ENCODE measurements at places on chromosomes 4 and X.

DNA sequence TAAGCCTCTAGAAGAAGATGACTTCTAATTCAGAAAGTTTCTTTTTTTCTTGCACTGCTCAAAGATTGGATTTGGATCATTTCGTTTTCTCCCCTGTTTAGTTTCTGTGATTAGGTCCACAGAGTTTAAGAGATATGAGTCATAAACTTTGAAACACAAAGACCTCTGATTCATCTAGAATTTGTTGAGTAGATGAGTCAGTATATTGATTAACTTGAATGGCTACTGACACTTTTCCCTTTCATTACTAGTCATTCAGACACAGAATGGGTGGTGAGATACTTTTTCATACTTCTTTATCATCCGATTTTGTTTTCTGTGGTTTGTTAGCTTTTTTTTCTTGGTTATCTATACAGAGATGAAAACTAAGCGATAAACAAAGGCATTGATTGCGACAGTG is 34.1 kb upstream of the AFF2 start:
- no peak for DNase-seq

DNA sequence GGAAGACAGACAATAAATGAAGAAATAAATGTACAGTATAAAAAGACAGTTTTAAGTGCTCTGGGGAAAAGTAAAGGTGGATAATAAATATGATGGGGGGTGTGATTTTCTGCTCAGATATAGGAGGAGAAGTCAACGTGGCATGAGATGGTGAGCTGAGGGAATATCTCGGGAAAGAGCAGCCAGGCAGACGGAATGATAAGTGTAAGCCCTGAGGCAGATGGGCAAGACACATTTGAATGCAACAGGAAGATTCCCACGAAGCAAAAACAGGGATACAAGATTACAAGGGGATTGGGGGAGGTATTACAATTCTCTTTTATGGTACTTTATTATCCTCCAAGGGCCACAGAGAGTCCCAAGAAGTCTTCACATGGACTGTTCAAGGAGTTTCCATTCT is 11.1 kb downstream of the ANXA3 start:
- DNase-seq: no peak

DNA sequence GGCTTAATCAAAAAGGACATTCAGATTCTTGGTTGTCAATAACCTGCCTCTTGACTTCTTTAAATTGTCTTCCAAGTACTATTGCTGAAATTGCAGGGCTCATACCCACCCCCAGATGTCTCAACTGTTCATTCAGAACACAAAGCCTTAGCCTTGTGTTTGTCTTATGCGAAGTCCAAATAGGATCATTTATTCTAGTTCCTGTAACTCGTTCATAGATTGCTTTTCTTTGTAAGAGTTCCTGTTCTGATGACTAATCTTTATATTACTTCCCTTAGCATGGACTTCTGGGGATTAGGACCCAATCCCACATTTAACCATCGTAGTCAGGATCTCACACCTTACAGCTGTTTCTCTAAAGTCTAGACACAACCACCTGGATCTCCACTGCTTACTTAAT is 226.0 kb downstream of the VEGFC start:
- DNase-seq: no peak

- DNase-seq: no peak
These were observed 1.2 kb upstream of the SLC7A11 start for GRCh38 chr4:138243369-138243768.

GRCh38 chr4:113157086-113157857 is 107.8 kb downstream of the ANK2 start:
- no peak for DNase-seq

DNA sequence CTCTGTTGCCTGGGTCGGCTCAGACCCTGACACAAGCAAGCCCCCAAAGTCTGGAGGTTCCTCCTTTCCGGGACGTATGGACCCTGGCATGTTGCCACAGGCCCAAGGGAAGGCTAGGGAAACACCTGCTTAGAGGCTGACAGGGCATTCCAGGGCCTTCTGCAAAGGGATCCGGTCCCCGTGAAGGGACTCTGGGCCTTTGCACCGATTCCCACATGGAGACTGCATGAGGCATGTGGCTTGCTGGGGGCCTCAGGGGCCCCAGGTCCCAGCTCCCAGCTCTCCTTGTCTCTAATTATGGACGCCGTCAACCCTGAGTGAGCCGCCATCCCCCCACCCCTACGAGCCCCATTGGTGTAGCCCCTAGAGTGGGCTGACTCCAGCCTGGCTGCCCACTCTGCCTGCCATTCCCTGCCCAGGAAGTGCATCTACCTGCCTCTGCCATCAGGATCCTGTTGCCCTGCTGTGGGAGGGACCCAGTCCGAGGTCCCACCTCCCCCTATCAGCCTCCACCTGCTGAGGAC is 4.2 kb upstream of the RGS12 start:
- DNase-seq: no peak

DNA sequence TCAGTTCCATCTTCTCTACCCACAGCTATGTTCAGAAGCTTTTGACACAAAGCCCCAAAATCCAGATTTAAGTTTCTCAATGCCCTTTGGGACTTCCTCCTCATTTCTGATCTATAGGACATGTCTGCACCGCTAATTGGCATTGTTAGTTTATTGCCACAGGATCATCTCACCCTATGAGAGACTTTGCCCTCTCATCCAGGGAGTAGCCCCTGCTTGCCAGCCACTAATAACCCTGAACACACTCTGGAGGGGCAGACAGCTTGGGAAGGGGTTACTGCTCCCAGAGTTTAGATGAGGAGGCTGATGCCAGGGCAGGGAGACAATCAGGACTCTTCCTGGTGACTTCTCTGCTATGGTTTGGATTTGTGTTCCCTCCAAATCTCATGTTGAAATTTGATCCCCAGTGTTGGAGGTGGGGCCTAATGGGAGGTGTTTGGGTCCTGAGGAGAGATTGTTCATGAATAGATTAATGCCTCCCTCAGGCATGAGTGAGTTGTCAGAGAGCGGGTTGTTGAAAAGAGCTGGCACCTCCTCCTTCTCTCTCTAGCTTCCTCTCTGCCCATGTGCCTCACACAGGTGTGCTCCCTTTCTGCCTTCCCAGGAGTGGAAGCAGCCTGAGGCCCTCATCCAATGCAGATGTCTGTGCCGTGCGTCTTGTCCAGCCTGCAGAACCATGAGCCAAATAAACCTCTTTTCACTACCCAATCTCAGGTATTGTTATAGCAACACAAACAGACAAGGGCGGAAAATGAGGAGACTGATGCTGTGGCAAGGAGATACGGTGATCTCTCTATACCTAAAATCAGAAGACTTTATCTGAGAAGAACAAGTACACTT is 3.6 kb upstream of the SCARB2 start:
- DNase-seq: no peak

DNA sequence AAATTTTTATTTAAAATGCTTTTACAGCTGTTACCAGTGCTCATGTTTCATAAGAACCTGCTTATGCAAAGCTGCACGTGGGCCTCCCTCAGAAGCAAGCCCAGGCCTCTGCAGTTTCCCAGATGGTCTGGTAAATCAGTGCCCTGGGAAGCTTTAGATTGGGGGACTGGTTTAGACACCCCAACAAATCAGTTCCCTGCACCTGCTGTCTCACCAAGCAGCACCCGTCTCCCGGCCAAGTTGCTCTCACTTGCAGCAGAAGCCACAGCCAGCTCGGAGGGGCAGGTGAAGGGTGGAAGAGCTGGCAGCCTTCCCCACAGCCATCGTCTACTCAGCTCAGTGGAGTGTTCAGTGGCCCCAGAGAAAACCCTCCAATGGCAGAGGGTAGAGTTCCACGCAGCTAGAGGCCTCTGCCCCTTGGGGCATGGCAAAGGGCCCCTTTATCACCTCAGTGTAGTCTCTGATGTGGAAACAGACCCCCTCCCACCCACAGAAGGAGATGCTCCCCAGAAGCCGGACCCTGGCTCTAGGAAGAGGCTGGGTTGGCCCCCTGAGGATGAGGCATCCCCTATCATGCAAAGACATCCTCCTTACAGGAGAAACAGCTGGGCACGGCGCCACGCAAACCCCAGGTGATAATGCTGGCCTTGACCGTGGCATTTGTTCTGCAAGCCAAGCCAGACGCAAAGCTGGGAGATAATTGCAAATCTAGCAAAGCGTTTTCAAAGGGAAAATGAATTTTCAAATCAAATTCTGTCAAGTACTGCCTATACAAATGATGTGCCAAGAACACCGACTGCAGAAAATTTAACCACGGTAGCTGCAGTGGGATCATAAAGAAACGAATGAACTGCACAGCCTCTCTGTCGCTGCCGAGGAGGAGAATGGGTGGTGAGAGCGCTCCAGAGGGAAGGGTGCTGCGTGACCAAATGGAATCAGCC is 51.9 kb downstream of the ZFYVE28 start:
- no peak for DNase-seq

DNA sequence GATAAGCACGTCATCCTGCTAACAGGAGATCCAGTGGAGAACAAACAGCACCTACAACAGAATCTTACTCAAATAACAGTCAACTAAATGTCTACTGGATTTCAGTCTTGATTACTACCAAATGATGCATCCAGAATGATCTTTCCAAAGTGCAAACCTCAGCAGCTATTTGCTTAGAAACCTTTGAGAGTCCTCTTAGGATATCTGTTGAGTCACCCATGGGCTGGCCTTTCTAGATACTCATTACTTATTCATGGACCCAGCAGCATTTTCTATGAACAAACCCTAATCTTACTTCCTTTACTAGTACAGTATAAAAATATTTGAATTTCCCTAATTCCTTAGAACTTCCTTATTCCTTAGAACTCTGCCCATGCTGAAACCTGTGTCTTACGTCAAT is 118.5 kb upstream of the PABPC4L start:
- DNase-seq: peak; percentile 31

GRCh38 chr4:56148428-56148827 is 199.7 kb downstream of the CEP135 start:
- DNase-seq: peak; percentile 17

DNA sequence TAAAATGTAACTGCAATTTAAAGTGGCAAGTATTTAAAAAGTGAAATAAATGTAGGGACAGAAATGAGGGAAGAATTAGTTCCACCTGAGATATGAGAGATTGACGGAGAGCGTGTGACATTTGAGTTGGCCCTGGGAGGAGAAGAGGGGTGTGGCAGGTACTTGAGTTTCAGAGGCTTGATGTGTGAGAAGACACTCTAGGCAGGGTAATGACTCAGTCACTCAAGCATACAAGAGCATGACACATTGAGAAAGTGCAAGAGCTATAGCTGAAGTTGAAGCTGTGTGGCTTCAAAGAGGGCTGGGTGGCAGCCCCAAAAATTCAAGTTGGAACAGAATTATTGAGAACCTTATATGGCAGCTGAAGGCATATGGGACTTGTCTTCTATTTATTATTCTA is 420.5 kb downstream of the SLITRK2 start:
- no peak for DNase-seq

DNA sequence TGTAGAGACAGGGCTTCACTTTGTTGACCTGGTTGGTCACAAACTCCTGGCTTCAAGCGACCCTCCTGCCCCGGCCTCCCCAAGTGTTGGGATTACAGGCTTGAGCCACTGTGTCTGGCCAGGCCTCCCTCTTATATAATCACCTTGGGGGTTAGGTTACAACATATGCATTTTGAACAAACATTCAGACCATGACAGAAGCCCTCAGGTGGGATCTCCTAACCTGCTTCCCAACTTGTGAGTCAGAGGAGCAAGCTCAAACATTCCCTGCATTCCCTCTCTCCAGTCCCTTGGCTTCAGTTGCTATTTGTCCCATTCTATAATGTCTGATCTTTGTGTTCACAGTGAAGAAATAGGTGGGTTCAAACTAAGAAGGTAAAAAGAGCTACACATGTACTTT is 76.5 kb upstream of the NRK start:
- DNase-seq: no peak

- peak; percentile 94 for DNase-seq
These were observed 18.1 kb upstream of the CXCL2 start for GRCh38 chr4:74117024-74117534.

DNA sequence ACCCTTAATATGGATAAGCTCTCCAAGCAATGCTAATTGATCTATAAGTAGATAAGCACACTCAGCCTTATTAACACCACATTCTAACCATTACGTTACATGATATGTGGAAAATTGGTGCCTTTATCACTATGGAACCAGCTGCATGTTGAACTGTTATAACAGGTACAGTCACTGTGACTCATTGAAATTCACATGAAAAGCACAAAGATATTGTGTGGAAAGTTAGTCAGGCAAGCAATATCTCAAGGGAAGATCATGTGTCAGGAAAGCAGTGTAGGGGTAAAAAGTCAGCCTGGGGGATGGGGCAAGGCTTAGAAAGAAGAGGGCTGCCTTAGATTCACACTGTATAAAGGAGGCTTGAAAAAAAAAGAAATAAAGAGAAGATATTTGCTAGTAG is 313.7 kb upstream of the SMIM31 start:
- no peak for DNase-seq

DNA sequence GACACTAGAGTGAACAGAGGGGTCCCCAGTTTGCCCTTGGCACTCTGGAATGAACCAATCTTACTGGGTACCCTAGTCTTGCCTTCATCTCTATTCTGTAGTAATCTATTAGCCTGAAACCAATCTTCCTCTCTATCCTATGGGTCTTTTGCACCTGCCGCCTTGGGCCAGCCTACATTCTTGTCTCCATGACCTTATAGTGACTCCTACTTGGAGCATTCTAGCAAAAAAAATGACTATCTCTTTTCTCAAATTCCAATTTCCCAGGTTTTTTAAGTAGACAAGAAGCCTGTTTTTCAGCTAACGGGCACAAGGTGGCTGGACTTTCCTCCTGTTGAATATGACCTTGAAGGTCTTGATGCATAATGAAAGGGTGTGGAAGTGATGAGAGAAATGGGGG is 568.7 kb downstream of the TRAM1L1 start:
- DNase-seq: no peak

DNA sequence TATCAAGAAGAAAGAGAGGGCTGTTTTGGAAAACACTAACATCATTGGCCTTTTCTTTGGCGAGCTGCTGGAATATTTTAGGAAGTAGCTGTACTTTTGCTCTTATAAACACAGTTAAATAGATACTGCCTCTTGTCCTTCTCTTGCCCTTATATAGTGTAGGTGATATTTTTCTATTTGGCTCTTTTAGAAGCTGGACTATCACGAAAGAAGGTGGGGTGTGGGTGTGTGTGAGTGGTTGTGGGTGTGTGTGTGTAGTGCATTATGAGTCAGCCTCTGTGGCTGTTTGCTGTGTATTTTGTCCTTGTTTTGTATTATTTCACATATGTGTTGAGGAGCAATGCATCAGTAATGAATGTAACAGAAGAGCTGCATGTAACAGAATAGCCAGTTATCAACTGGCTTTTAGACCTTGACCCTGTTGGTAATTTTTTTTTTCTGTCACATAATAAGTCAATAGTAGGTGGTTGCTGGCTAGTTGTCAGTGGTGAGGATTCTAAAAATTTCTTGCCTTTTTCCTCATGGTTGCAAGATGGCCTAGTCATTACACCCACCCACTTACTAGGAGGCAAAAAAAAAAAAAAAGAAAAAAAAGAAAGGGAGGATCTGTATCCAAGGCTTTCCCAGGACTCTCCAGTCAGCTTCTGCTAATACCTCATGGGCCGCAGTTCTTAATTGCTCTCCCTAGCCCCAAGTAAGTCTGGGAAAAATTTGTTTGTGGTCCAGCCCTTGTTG is 23.8 kb downstream of the ARHGAP10 start:
- peak; percentile 27 for DNase-seq
